EH (cell line): ENCODE measurements at places on chromosomes 5 and 9.
A peak's percentile ranks its signal among the peaks of the same experiment; 100 is the strongest.

DNA sequence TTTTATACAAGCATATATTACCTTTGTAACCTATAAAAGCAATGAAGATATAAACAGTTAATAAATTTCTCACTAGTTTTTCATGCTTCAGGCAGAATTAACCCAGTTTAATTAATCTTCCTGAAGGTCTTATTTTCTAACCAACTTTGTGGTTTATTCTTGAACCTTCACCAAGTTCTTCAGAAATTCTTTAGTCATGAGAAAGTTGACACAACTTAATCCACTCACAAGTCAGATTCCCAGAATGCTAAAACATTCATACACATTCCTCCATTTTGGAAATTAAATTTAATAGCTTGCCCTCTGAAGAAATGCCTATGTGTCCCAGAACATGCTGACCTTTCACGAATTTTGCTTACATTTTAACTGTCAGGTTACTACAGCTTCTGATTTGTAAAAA, 105.4 kb upstream of the PAM start:
- peak; percentile 51 for DNase-seq

DNA sequence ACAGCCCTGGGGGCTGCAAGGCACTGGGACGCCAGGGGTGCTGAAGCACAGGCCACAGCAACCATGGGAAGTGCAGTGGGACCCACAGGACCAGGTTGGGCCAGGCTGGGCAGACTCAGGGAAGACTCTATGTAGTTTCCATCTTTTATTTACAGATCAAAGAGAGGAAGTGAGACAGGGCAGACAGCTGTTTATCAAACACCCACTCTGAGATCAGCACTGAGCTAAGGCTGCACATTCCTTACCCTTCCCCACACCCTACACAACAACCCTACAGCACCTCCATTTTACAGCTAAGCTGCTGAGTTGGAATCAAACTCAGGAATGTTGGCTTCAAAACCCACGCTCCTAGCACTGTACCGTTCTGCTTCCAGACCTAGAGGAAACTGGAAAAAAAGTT, 19.8 kb downstream of the BARHL1 start:
- no peak for DNase-seq

- no peak for DNase-seq
Measured at GRCh38 chr9:136078024-136078423, 17.1 kb downstream of the NACC2 start.

DNA sequence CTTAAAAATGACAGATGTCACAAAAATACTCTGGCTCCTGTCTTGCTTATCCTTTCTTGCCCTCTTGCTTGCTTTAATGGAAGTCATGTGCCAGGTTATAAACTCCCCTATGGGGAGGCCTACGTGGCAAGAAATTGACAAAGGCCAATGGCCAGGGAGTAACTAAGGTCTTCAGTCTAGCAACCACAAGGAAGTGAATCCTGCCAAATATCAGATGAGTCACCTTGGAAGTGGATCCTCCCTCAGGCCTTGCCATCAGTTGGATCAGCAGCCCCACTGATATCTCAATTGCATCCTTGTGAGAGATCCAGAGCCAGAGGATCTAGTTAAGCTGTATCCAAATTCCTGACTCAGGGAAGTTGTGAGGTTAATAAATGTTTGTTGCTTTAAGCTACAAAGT, 82.8 kb downstream of the CAAP1 start:
- DNase-seq: peak; percentile 64

DNA sequence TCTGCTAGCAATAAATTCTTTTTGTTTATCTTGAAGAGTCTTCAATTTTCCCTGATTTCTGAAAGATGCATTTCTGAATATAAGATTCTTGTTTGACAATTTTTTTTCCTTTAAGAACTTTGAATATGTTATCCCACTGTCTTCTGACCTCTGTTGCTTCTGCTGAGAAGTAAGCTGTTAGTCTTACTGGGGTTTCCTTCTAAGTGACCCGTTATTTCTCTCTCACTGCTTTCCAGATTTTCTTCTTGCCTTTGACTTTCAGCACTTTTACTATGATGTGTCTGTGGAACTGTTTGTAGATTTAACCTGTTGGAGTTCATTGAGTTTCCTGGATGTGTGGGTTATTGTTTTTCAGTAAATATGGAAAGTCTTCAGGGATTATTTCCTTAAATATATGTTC, 205.3 kb upstream of the NFIL3 start:
- DNase-seq: no peak

- DNase-seq: no peak
Measured at GRCh38 chr5:148816782-148817181, 9.6 kb upstream of the ADRB2 start.

- peak; percentile 53 for DNase-seq
Measured at GRCh38 chr9:126980231-126980630, 65.6 kb downstream of the RALGPS1 start.

DNA sequence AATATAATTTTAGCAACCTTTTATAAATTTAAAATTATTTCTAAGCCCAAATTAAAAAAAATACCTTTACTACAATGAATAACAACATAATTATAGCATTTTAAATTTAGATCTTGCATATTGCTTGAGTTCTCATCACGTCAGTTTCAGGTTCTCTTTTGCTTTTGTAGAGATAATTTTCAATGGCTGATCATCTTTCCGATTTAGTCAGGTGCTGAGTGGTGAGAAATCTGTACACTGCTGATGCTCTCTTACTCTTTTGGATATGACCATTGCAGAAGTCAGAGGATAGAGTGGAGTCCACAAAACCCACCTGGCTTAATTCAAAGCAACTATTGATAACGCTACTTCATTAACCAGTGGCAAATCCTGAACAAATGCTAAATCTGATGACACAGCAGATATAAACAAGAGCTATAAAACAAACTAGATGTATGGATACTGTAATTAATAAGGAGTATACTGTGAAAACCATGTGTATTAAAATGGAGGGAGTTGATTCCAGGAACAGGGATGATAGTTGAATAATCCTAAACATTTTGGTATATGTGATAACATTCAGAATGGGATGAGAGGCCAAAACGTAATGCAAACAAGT, 394.8 kb downstream of the CSNK1G3 start:
- no peak for DNase-seq

- DNase-seq: no peak
Measured at GRCh38 chr9:5382479-5382878, 42.8 kb upstream of the RLN1 start.

GRCh38 chr9:71620746-71621145, 147.6 kb downstream of the CEMIP2 start:
- no peak for DNase-seq

- peak; percentile 55 for DNase-seq
Measured at GRCh38 chr9:18338042-18338441, 135.9 kb upstream of the ADAMTSL1 start.

- peak; percentile 46 for DNase-seq
Measured at GRCh38 chr5:131305906-131306305, 42.1 kb downstream of the CDC42SE2 start.

DNA sequence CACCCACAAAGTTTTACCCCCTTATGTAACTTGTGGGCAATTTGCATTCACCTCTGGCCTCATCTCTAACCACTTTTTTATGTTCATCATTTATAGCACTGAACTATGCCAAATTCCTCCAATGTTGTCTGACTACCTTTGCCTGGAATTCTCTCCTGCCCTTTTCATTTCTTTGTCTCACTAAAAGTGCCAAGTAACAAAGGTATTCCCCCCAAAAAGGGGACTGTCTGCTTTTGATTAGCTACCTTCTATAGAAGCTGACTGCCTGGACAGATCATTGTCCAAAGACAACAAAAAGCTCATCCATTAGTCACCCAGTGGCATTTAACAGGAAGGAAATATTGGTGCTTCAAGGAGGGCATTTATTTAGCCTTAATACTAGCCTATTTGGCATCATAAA, 189.9 kb upstream of the VCAN start:
- DNase-seq: peak; percentile 71
